Renal cortical epithelial cell (primary cell): ENCODE measurements at places on chromosomes 5 and 9.

DNA sequence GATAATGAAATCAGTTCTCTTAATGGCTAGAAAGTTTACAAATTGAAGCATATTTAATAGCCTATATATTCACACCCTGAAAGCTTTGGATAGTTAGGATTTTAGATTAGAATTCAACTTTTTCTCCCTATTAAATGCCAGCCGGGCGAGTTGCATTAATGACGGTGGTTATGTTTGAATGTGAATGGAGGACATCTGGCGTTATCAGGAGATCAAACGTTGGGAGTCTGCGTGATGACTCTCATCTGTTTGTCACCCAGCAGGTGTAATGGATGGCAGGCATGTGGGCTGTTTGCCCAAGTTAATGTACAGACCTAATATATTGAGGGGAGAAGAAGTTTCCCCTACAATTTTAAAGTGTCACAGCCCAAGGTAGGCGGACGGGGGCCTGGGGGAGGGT lies 1227.7 kb upstream of the WWC1 start:
- no peak for DNase-seq

DNA sequence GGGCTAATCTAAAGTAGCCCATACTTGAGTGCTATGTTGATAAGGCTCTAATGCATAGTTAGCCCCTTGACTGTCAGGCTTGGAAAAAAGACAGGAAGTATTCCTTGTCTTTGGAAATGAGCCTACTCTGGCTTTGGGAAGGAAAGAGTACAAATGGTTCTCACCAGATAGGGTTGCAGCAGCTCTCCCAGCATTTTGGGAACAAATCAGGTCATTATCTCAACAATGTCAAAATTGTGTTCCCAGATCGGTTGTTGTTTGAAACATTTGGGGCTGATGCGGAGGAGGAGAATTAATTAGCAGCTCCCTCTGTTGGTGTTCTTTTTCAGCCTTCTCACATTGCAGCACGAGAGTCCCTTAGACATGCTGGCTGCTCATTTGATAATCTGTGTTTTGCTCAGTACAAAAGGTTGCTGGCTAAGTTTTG lies 294.7 kb upstream of the DMRT1 start:
- DNase-seq, result no peak

- no peak for DNase-seq
Measured at GRCh38 chr9:127098916-127099553, 23.4 kb downstream of the ANGPTL2 start.

GRCh38 chr9:133184971-133185370 lies 21.3 kb upstream of the GBGT1 start:
- DNase-seq, result peak; percentile 67

- DNase-seq, result peak; percentile 21
Measured at GRCh38 chr9:86714999-86715398, 232.3 kb downstream of the GAS1 start.

- no peak for DNase-seq
Measured at GRCh38 chr9:116494815-116495634, 192.1 kb upstream of the TRIM32 start.

- no peak for DNase-seq
Measured at GRCh38 chr9:20989923-20990341, 41.5 kb downstream of the HACD4 start.

DNA sequence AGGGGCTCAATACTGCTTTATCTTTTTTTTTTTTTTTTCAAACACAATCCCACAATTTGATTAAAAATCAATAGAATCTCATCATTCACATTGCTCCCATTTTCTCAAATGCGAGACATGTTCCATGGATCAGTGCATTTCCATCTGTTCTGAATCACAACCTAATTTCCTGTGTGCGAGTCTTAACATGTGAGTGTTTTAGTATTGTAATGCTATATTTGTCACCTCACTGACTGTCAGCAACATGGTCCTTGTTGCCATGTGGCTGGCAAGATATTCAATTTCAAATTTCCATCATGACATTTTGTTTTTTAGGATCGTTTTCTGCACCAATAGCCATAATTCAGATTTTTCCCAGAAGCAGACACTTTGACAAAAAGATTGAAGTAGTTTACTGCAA lies 233.2 kb upstream of the PRDM9 start:
- DNase-seq, result no peak

- DNase-seq, result peak; percentile 48
Measured at GRCh38 chr9:132474253-132474652, 64.2 kb downstream of the CFAP77 start.

- no peak for DNase-seq
Measured at GRCh38 chr5:155729684-155730059, 597.3 kb upstream of the SGCD start.

- DNase-seq, result no peak
Measured at GRCh38 chr9:75198436-75198835, 110.1 kb downstream of the OSTF1 start.

DNA sequence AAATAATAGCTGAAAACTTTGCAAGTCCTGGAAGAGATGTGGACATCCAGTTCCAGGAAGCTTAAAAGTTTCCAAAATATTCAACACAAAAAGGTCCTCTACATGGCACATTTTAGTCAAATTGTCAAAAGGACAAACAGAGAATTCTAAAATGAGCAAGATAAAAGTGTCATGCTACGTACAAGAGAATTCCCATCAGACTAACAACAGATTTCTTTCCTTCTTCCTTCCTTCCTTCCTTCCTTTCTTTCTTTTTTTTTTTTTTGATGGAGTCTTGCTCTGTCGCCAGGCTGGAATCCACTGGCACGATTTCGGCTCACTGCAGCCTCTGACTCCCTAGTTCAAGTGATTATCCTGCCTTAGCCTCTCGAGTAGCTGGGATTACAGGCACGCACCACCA lies 39.3 kb downstream of the BTNL8 start:
- no peak for DNase-seq

- no peak for DNase-seq
Measured at GRCh38 chr9:36530224-36530623, 42.5 kb upstream of the MELK start.

DNA sequence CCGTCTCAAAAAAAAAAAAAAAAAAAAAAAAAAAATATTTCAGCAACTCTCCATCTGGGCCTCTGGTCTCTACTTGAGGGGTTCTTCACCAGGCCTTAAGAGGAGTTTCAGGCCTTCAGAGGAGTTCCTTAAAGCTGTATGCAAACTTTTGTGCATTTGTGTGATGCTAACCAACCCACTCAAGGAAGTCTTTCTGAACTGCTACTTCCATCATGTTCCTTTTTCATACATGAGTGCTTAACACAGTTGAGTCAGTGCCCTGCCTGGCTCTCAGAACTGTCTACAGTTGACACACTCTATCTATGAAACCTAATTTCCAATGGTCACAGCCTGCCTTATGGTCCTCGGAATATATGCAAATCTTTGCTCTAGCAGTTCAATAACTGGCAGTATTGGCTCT lies 146.5 kb downstream of the MEF2C start:
- peak; percentile 18 for DNase-seq

- DNase-seq, result no peak
Measured at GRCh38 chr5:6453937-6454560, 5.4 kb downstream of the UBE2QL1 start.

DNA sequence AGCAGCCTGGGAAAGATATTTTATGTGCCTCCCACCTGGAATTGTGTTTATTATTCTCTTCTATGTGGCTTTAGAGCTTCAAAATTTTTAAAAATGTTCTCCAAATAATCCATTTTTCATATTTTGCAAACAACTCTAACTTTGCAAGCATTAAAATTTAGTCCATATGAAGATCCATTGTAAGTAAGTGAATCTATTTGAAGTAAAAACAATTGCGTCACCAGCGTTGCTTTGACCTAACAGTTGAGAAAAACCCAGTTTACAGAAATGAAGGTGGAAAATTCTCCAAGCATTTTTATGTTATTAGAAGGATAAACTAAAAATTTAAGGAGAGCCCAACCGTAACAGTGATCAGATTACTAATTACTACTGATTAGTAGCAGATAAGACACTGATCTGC lies 38.9 kb upstream of the TLX3 start:
- peak; percentile 24 for DNase-seq

GRCh38 chr5:154970759-154971158 lies 29.9 kb downstream of the MRPL22 start:
- DNase-seq, result peak; percentile 65

DNA sequence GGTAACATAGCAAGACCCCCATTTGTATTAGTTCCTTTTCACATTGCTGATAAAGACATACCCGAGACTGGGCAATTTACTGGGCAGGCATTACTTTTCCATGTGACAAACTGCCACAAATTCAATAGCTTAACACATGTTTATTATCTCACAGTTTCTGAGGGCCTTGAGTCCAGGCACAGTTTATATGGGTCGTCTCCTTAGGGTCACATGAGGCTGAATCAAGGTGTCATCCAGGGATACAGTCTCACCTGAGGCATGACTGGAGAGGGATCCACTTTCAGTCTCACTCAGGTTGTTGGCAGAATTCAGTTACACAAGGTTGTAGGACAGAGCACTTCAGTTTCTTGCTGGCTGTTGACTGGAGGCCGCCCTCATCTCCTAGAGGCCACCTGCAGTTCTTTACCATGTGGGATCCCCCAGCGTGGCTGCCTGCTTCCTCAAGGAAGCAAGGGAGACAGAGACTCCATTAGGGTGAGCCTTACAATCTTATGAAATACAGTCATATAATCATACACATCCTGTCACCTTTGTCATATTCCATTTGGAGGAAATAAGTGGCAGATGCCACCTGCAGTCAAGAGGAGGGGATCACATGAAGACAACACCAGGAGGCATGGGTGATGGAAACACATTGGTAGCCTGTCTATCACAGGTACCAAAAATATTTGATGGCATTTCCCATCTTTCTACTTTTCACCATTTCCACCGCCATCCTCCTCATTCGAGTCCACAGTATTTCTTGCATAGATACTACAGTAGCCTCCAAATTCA lies 15.1 kb upstream of the ERAP1 start:
- DNase-seq, result no peak

DNA sequence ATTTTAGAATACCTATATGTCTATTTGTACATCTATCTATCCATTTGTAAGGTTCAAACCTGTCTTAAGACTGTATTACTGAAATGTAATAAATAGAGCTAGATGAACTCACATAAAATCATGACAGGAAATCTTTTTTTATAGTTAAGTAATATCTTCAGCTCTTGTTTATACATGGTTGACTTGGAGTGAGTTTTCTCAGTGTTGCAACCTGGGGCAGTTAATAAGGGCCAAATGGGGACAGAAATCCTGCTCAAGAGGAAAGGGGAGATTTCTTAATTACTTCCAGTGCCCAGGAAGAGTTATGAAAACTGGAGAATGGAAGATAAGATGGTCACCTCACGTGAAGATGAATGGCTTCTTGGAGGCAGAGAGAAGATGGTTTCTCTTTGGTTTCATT lies 265.1 kb upstream of the FBXL7 start:
- DNase-seq, result peak; percentile 19

DNA sequence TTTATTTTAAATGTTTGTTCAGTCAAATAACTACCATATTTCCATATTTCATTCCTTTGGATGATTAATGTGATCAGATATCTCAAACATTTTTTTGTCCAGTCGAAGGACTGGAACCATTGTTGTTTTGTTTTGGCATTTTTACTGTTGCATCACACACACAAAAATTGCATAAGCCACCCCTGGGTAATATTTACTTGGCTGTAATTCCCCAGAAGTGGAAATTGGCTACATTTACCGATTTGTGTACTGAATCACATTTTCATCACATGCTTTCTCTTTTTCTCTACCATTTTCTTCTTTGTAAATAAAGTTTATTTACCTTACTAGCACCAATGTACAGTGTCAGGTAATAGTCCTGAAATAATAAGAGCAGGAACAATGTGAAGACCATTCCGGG lies 1729.7 kb upstream of the WWC1 start:
- no peak for DNase-seq

DNA sequence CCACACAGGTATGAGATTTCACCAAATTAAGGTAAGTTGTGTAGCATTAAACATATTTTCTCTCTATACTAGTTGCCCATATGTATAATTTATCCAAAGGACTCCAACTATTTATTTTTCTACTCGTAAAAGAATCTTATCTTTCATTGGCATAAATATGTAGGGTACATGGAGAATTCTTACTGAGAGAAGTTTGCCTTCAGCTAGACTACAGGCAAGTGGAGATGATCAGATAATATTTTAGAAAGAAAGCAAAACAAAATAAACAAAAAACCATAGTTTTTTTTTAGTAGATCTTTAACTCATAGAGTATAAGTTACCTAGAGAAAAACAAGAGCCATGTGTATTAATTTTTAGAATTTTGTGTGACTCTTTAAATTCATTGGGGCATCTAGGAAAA lies 743.1 kb upstream of the ARRDC3 start:
- DNase-seq, result no peak

DNA sequence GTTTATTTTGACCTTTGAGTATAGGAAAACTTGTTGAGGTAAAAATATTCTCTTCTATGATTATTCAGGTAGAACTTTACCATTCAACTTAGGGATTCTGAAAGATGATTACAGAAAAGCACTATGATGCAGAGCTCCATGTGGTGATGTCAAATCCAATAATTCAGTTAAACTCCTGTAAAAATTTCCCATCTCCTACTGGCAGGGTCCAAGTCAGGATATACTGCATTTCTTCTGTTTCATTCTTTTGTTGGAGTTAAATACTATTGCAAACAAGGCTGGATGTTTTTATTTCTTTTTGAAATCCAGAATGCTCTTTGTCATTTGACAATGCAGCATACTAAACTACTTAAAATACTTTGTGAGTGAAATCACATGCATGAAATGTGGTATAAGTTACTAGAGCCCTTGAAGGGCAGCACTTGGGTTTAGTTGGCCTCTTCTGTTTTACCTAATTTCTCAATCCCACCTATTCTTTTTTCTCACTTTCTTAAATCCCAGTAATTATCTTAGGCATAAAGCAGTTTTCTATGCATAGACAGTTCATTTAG lies 204.5 kb downstream of the FBXL7 start:
- DNase-seq, result no peak

- no peak for DNase-seq
Measured at GRCh38 chr9:81665322-81665871, 23.9 kb downstream of the TLE1 start.

DNA sequence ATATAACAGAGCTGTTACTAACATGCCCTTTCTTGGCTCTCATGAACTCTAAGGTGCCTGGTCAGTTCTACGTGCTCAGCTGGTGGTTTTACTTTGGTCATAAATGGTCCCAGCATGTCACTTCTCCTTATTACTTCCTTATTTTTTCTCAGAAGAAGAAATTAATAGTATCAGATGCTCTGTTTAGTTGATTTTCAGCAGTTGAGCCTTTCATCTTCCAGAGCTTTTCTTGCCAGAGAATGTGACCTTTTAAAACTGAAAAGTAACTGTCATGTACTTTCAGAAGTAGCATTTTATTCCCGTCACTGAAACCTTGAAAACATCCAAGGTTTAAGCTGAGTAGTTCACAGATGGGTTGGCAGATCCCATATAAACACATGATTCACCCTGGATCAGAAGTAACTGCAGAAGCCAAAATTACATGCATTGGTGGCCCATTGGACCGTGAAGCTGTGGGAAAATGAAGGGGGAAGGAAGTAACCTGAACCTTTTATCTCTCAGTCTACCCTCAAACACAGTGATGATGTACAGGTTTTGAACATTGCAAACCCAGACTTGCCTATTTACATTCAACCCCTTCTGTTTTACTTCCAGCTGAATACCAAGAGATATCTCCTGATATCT lies 50.5 kb downstream of the HACD4 start:
- DNase-seq, result peak; percentile 88
